Fibroblast of skin of left quadriceps (primary cell): ENCODE measurements at places on chromosomes 5 and 9.

- no peak for DNase-seq
Measured at GRCh38 chr5:168401880-168402279, 84.4 kb upstream of the RARS1 start.

- peak; percentile 78 for DNase-seq
Measured at GRCh38 chr9:129141066-129142041, 30.1 kb downstream of the PTPA start.

DNA sequence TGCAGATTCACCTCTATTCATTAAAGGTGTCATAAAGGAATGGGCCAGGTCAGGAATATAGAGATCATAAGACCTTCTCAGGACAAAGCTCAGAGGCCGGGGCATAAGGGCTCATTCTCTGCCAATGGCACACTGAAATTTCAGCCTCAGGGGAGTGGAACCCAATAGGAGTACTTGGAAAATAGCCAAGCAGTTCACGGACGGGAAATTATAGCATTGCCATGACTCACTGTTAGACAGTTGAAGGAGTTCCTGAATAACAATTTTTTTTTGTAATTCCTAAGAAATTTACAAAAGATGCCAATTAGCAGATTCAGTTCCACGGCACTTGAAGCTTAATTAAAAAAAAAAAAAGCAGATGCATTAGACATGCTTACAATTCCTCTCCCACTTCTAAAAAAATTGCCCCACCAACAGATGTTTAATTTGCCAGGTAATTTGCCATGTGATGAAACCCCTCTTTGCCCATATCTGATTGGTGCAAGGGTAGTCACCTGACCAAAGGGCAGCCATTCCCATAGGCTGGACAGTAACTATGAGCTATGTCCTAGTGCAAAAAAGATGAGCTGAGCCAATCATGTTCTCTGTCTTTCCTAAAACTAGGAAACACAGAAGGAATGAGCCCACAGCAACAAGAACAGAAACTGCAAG lies 58.6 kb downstream of the PTCD2 start:
- DNase-seq: peak; percentile 76

GRCh38 chr5:156695774-156696173 lies 154.3 kb upstream of the PPP1R2B start:
- no peak for DNase-seq

GRCh38 chr5:4977416-4978110 lies 162.6 kb upstream of the ADAMTS16 start:
- no peak for DNase-seq

DNA sequence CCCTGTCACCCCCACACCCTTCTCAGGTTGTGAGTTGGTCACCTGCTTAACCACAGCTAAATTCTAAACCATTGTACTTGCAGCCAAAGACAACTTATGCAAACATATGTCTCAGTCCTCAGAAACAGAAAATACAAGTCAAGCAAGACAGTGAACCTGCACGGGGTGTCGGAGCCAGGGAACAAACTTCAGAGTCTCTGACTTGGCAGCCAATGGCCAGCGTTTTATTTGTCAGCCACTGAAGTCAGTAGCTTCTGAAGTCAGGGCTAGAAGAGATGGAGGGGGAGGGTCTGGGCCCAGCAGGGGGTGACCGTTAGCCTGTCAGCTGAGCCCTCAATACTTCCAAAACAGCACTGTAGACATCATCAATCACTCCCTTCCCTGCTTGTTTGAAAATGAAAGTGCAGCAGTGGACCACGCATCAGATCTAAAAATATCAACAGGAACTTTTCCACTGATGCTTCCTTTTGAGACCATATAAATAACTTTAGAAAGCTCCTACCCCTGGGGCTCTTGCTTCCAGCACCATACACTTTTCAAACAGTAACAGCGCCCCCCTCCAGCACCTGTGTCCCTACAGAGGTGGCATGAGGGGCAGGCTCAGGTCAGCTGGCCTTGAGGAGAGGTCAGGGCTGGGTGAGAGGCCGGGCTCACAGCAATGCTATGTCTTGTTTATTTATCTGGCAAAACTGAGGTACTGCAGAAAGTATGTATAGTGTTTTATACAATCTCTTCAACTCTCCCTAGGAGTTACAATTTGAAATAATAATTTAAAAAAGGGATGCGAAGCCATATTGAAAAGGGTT lies 142.5 kb downstream of the ACER2 start:
- no peak for DNase-seq

GRCh38 chr5:16179511-16179935 lies at the start of gene MARCHF11:
TSS of gene MARCHF11 (minus strand) at chr5:16179791. CDS start at chr5:16179575, 216 bp downstream.
- no peak for DNase-seq

- DNase-seq: no peak
Measured at GRCh38 chr9:17962747-17963146, 383.9 kb downstream of the SH3GL2 start.
